ENCODE measurements at places on chromosomes 12 and 14.

GRCh38 chr12:30417697-30418231 lies 277.9 kb downstream of the IPO8 start:
- DNase-seq, result no peak

GRCh38 chr12:124087266-124088051 lies 114.4 kb downstream of the ZNF664 start:
- DNase-seq, result no peak

GRCh38 chr14:21997300-21997699 lies 323.7 kb upstream of the OR4E1 start:
- DNase-seq, result no peak

DNA sequence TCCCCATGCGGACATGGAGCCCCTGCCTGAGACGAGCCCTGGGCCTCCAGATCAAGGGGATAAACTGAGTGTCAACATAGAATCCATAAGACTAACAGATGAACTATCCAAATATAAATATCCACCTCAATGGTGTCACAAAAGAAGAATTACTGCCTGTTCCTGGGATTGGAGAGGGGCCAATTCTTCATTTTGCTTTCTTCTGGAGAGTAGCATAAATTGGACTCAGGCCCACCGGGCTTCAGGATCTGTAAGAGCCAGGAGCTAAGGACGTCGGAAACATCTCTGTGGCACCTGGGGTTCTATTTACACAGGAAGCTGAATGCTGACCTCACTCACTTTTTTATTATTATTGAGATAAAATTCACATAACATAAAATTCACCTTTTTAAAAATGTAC lies 408.2 kb upstream of the CCDC196 start:
- no peak for DNase-seq
